Inflammatory macrophage (primary cell): ENCODE measurements at places on chromosomes 1 and 21.

DNA sequence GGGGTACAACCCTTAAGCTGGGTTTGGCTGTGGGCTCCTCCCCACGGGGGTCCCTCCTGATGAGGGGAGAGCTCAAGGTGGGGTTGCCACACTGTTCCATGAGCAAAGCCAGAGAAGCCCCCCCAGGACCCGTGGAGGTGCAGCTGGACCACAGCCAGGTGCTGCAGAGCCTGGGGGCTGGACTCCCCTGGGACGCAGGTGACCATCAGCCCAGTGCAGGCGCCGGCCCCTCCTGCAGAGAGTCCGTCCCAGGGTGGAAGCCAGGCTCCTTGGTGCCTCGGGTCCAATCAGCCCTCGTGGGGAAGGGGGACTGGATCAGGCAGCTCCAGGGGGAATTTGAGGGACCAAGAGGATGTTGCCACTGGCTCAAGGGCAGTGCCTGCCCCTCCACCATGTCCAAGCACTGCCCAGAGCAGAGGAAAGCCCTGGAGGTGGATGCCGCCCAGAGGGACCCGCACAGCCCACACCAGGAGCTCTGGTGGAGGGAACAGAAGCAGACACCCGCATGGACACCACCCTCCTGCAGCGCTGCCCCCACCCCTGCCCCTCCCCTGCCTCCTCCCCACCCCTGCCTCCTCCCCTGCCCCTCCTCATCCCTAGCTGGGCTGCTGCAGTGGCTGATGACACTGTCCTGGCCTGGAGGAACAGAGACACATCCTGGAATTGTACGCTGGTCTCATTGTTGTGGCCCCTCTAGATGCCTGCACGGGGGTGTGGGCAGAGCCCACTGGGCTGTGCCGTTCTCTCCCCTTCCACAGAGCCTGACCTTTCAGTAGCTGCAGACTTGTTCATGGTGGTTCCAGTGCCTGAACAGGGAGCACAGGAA lies 30.8 kb upstream of the COL18A1 start:
- no peak for DNase-seq

DNA sequence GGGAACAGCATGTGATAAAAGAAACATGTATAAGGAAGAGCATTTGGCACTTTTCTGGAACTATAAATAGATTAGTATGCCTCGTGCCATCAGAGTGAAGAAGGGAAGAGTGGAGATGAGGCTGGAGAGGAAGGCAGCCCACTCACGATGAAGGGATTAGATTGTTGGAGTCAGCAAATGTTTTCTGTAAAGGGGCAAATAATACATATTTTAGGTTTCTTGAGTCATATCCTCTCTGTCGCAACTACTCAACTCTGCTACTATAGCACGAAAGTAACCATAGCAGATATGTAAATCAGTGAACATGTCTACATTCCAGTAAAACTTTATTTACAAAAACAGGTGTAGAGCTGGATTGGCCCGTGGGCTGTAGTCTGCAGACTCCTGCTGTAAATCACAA lies 147.8 kb downstream of the TENT5C start:
- peak; percentile 1 for DNase-seq

DNA sequence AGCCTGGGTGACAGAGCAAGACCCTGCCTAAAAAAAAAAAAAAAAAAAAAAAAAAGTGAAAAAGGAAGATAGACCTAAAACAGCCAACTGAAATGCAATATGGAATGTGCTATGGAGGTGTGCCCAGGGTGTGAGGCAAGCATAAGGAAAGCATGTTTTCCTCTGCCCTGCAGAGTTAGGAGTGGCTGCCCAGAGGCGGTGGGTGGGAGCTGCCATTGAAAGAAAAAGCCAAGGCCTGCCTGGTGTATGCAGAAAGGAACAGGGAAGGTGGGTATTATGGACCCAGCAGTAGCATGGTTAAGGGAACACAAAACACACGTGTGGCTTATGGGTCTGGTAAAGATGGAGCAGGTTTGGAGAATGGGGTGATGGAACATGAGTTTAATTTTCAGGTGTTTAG lies 8.9 kb downstream of the CD244 start:
- DNase-seq, result no peak

GRCh38 chr1:207959141-207959825 lies 48.4 kb upstream of the CD34 start:
- peak; percentile 30 for DNase-seq

DNA sequence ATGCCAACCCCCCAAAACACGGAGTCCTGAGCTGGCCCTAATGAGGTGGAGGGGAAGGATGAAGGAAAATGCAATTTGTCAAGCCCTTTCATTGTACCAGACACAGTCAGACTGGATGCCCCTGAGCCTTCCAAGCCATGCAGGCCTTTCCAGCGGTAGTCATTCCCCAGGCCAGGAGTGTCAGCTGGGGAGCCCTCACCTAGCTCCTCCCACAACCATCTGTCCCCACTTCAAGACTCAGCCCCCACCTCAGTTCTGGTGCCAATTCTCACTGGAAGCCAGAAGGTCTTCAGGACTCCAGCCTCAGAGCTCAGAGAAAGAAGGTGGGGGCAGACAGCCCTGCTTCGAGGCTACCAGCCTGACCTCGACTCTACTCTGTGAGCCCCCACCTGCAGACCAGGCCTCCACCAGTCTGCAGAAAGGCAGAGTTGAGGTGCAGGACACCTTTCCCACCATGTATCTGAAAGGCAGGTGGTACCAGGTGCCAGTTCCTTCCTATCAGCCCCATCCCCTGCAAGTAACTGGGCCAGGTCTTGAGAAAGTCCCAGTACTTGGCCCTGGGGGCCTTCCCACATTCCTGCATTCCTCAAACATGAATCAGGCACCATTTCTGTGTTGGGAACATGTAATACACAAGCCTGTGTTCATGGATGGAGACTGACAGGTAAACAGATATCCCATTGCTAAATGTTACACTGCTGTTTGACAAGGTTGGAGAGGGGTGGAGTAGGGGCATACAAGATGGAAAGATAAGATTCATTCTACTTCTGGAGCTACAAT lies 180.6 kb upstream of the EDN2 start:
- no peak for DNase-seq

DNA sequence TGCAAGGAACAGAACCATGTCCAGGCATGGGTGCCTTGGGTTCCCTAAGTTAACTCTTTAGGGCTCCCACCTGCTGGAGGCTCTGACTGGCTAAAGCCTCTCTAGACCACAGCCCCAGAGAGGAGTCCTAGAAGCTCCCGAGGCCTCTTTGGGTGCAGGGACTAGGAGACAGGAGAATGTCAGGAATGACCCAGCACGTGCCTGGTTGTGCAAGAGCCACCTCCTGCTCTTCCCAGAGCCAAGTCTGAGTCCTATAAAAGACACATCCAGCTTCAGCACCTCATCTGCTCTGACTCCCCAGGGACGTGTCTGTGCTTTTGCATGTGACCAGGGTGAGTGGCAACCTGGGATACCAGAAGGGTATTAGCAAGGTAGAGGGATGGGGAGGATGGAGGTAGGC lies at the start of gene LCE2D:
TSS of gene LCE2D (plus strand) at position 283 of the 400 bp plus-strand sequence. CDS start 726 bp downstream, outside the sequence.
- DNase-seq, result no peak

DNA sequence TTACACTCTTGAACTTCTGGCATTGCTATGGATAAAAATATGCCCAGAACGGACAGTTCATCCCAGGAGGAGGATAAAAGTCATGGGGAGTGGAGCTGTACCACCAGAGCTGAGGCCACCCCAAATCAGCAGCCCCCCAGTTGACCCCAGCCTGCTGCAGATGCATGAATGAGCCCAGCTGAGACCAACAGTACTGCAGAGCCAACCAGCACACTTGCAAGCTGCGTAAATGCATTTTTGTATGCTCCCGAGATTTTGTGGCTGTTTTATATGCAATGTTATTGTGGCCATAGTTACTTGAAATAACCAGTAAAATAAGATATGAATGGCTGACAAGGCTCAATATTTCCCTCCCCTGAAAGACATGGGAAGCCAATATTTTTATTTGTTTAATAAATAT lies 264.6 kb downstream of the DUSP10 start:
- no peak for DNase-seq

GRCh38 chr1:153956997-153957715 lies 1.3 kb downstream of the CRTC2 start:
- DNase-seq, result no peak

GRCh38 chr1:175678471-175678870 lies 64.9 kb downstream of the TNR start:
- no peak for DNase-seq

DNA sequence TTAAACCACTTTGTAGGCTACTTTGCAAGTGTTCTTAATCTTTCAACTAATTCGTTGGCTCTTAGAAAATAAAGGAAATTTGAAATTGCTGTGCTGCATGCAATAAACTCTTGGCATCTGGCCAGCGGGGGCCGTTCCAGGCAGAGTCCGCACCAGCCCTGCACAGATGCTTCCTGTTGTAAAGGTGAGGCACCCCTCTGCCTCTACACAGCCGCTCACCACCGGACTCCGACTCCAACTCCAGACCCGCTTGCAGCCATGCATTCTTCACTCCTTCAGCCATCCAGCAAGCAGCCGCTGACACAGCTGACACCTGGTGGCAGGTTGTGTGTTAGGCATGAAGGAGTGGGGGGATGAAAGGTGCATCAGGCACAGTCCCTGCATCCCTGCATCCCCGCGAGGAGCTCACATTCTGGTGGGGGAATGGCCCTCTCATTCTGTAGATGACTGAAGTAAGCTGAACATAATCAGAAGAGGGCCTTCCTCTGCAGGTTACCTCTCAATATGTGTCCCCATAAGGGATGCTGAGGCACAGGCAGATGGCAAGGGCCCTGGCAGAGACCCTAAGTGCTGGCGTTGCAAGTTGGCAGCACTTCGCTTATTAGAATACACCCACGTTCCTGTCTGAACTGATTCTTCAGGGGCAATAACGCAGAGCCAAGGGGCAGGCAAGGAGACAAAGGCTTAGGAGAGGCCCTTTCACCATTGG lies 56.8 kb downstream of the GLIS1 start:
- peak; percentile 4 for DNase-seq

DNA sequence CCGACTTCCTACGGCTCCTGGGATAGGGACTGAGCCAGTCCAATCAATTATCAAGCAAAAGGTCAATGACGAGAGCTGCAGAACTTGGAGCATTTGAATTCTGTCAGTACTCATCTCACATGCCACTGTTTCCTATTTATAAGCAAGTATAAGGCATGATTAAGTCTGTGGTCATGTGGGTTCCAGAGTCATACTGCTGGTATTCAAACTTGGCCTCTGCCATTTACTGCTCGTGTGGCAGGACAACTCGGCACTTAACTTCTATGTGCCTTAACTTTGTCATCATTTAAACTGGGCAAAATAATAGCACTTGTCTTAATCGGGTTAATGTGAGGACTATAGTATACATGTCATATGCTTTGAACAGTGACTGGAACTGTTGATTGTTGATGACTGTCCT lies 44.9 kb upstream of the TNFSF18 start:
- no peak for DNase-seq

- DNase-seq, result no peak
Observed at GRCh38 chr1:18654599-18654998, 24.0 kb downstream of the PAX7 start.

- no peak for DNase-seq
Observed at GRCh38 chr21:33230545-33231324, 997 bp downstream of the IFNAR2 start.

- DNase-seq, result no peak
Observed at GRCh38 chr1:20237646-20238045, 51.3 kb upstream of the PLA2G2C start.

DNA sequence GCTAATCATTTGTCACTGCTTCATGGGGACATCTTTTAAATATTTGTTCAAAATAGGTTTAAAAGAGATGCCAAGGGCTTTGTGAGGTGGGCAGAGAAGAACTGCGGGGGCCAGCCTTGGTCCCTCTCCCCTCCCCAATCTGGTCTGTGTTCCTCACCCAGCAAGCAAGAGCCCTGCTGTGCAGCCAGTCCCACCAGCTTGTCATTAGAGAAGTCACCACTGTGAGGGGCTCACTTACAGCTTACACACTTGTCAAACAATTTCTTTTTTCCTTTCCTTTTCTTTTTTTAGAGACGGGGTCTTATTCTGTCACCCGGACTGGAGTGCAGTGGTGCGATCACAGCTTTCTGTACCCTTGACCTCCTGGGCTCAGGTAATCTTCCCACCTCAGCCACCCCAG lies 10.4 kb upstream of the CDK18 start:
- DNase-seq, result no peak

- DNase-seq, result peak; percentile 26
Observed at GRCh38 chr1:241591317-241591716, 48.9 kb downstream of the CHML start.

- DNase-seq, result no peak
Observed at GRCh38 chr21:35424122-35424521, 375.0 kb upstream of the RUNX1 start.

DNA sequence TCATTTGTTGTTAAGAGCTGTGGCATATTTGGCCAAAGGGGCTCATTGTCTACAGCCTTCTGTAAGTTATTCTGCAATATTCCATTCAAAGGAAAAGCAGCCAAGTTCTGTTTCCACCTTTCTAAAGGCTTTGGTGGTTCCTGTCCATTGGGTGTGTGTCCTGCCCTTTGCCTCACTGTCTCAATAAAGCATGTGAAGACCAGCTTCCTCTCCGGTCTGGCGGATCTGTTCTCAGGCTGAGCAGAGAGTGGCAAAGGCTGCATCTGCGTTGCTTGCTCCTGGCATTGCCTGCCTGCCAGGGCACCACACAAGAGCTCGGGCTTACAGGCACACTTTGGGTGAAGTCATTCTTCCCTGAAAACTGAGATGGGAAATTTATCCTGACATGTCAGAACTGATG lies 34.9 kb downstream of the ST6GALNAC3 start:
- no peak for DNase-seq

DNA sequence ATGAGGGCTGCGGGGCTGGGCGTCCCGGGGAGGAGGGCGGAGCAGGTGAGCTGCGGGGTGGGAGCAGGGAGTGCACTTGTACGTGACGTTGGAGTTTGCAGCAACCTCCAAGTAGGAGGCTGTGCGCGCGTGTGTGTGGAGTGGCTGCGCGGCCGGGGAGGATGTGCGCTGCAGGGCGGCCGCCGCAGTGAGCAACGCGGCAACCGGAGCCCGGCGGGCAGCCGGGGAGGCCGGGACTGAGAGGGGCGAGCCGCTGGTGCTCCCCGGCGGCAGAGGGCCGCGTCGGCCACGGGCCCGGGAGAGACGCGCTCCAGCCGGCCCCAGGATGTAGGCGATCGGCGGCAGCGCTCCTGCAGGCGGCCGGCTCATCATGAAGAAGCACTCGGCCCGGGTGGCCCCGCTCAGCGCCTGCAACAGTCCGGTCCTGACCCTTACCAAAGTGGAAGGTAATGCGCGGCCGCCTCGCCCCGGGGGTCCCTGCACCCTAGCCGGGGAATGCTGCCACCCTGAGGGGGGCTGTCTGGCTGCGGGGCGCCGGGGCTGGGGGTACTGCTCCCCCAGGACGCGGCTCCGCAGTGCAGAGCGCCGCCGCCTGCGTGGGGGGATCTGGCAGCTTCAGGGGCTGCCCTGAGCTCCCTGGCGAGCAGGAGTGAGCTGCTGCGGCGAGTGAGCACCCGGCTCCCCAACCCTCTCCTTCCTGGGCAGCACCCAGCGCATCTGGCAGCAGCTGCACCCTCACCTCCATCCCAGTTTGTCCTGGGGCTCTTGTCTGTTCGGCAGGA lies 158.9 kb upstream of the COA6 start:
- peak; percentile 78 for DNase-seq

- no peak for DNase-seq
Observed at GRCh38 chr1:161052899-161053298, 7.1 kb upstream of the USF1 start.

DNA sequence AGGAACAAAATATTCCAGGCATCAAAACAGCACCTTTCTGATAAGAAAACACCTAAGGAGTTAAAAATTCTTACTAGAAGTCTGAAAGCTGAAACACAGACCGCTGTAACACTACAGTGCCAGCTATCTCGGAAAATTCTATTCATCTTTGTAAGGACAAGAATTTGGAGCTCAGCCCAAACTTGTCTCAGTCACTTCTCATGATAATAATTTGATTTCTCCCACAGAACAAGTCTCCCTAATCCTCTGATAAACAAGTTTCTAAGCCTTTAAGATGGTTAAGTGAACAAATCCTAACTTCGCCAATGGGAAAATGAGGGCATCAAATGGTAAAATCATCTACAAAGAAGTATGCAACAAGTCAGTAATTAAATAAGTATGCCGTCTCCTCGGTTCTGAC lies 59.9 kb downstream of the SIPA1L2 start:
- no peak for DNase-seq
